ENCODE measurements at places on chromosomes 4 and X.

DNA sequence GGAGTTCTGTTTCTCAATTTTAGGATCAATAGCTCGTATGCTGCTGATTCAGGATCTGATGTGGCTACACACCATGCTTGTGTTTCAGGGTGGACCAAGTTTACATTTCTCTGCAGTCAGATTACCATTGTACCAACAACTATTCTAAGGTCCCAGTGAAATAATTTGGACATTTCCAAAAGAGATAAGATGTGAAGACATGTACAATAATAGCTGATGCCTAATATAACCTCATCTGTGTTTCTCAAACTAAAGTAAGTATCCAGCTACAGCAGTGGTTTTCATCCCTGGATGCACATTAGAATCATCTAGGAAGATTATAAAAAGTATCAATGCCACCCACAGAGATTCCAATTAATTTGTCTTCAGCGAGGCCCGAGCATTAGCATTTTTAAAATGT lies 209.7 kb downstream of the ANTXR2 start:
- no peak for DNase-seq

DNA sequence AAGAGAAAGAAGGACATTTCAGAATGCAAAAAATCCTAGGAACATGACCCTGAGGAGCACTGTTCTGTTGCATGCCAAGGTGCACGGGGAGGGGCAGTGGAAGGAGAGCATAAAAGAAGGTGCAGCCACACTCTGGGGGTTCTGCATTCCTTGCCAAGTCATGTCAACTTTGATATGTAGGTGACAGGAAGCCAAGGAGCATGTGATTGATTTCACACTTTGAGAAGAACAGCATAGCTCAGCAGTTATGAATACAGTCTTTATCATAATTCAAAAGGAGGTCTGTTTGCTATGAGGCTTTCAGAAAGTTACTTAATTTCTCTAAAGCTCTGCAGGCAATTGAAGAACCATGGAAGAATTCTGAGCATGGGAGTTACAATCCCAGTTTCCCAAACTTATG lies 50.6 kb downstream of the SCFD2 start:
- DNase-seq: no peak

DNA sequence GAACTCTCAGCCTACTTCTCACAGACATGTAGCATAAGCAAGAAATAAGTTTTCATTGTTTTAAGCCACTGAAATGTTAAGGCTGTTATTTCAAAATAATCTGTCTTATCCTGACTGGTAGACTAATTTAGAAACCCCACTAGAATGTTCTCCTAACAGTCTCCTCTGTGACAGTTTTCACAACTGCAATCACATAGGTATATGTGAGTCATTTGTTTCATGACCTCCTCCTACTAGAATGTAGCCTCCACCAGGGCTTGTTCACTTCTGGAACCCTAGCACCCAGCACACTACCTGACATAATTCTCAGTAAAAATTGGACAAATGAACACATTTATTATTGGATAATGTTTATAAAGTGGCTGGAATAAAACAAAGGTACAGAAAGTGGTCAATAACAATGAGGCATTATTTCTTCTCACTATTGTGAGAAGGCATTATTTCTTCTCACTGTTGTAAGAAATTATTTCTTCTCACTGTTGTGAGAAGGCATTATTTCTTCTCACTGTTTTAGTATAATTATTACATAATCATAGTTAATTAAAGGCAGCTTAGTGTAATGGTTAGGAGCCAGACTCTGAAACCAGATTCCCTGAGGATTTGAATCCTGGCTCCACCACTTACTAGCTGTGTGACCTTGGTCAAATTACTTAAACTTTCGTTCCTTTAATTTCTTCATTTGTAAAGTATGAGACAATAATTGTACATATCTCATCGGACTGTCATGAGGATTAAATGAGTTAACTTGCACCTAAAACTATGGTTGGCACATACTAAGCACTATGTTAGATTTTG lies 251.5 kb downstream of the RASL11B start:
- DNase-seq: no peak

DNA sequence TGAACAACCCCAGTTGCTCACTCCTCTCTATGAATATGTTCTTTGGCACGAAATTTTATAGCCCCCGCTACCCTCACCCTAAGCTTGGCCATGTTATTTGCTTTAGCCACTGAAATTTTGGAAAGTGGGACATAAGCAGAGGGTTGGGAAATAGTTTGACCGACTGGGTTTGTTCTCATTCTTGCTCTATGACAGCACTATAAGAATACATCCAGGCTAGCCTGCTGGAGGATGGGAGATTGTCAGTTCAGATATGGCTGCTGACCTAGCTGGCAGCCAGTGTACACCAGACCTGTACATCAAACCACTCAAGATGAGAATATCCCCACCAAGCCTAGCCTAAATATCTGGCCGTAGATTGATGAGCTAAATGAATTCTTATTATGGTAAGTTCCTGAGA lies 298.1 kb downstream of the PDGFC start:
- no peak for DNase-seq

DNA sequence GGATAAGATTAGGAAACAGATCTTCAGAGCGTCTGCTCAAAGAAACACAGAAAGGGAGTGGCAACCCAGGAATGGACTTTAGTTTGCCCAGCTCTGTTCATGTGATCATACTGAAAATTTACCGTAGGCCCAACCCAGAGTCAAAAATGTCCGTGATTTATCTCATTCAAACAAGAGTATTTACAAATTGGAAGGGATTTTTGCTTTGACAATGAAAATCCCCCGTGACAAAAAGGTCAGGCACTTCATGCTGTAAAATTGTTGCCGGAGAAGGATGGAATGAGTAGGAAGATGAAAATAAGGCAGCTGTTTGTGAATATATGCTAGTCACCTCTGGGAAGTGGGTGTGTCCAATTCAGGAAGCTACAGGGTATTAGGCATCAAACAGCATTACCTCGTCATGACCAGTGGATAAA lies 1.2 kb downstream of the SULT1B1 start:
- no peak for DNase-seq

GRCh38 chrX:2501559-2502102 lies 855 bp upstream of the DHRSX start:
- DNase-seq: no peak

GRCh38 chr4:106494066-106494465 lies 125.5 kb upstream of the GIMD1 start:
- DNase-seq: no peak

GRCh38 chr4:62448911-62449310 lies 1248.8 kb downstream of the ADGRL3 start:
- no peak for DNase-seq

GRCh38 chr4:52135171-52135570 lies 84.1 kb downstream of the SPATA18 start:
- no peak for DNase-seq

GRCh38 chr4:121740796-121741409 lies 24.1 kb downstream of the SMIM43 start:
- DNase-seq: no peak

DNA sequence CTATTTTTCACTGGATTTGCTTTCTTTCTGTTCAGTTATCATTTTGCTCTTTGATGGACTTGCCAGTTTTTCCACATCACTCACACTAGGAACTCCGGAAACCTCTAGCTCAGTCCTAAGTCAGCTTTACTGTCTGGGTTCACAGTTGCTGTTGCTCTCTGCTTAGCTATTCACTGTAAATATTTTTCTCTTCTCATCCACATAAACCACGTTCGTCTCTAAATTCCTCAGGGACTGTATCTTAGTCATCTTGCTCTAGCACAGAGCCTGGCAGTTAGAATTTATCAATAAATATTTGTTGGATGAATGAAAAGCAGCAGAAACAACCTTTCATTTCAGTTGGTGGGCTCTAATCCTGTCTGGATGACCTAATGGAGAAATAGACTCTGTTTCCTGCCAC lies 119.4 kb upstream of the DMD start:
- DNase-seq: no peak

DNA sequence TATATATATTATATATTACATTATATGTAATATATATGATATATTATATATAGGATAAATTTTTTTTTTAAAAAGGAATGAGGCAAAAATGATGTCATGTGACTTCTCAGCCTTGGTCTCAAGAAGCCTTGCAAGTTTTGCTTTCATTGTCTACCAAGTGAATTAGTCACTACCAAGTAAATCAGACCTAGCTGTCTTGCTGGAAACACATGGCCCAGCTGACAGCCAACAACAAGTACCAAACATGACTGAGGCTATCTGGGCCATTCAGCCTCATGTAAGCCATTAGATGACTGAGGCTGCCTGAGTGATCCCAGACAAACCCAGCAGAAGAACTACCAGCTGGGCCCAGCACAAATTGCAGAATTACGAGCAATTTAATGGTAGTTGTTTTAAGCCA lies 44.9 kb downstream of the HAND2 start:
- no peak for DNase-seq

DNA sequence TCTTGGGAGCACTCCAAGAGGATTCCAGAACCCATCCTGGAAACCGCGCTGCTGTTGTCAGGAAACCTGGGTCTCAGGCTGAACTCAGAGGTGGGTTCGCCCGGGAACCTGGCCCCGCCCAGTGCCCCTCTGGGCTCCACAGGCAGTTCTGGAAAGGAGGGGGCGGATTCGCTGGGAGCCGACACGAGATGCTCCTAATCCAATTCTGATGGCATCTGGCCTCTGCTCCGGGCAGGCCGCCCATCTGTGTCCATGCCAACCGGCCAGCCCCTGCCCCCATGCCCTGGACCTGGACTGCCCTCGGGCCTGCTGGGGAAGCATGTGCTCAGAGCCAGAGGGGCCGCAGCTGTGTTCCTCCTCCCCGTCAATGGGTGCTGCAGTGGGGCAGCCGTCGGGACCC lies 21.0 kb downstream of the ATP2B3 start:
- no peak for DNase-seq

DNA sequence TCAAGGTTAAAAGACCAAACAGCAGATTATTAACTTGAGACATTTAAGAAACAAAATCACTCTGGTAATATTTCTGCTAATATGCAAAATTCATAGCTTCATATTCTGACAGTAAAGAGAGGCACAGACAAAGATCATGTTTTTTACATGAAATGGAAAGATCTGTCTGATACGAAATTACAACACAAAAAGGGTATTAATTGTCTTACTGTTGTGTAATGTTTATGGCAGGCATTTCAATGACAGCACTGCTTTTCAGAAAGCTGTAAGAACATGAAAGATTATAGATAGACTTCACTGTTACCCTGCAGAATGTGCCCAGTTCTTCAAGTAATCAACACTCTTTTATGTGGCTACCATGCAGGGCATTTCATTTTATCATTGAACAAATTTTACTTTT lies 15.4 kb downstream of the DCHS2 start:
- DNase-seq: no peak

DNA sequence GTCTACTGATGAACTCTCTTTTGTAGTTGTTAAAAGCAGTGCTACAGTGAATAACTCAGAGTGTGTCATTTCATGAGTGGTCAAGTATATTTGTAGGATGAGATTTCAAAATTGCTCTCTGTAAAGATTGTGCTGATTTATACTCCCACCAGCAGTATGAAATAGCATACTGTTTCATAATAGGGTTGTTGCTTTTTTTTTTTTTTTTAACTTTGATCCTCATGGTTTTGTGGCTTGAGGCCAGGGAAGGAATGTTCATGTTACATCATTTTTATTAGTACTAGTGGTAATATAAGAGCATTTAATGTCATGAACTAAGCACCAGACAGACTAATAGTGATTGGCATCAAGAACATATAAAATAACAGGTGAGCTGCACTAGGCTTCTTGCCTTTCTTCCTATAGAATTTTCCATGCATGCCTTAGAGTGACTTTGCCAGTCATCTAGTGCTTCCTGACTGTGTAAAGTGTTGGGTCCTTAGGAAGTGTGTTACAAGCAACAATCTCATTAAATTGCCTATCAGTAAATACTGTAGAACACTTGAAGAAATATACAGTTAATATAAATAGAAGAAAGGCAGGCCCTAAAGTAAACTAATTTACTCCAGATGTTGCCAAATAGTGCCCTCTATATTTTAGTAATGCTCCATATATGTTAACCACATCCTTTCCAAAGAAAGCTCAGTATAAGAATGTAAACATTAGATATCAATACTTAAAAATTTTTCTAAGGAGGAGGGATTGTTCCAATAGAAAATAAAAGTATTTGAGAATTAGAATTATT lies 38.6 kb upstream of the MSMO1 start:
- DNase-seq: no peak

DNA sequence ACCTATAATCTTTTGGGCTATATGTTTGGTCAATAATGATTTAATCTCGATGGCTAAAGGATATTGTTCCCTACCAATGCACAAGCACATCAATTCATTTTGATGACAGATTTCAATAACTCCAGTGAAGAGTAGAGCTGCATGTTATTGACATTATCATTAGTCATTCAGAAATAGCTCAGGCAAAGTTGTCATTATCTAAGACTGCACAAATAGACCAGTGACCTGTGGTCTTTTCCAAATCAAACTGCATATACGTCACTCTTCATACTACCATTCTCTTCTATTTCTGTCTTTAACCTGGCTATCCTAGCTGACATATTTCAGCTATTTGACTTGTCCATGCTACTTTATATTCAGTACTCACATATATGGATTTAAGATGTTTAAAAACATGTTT lies 1050.8 kb downstream of the C4orf33 start:
- no peak for DNase-seq

GRCh38 chr4:108172231-108172752 lies 3.6 kb upstream of the LEF1 start:
- no peak for DNase-seq

DNA sequence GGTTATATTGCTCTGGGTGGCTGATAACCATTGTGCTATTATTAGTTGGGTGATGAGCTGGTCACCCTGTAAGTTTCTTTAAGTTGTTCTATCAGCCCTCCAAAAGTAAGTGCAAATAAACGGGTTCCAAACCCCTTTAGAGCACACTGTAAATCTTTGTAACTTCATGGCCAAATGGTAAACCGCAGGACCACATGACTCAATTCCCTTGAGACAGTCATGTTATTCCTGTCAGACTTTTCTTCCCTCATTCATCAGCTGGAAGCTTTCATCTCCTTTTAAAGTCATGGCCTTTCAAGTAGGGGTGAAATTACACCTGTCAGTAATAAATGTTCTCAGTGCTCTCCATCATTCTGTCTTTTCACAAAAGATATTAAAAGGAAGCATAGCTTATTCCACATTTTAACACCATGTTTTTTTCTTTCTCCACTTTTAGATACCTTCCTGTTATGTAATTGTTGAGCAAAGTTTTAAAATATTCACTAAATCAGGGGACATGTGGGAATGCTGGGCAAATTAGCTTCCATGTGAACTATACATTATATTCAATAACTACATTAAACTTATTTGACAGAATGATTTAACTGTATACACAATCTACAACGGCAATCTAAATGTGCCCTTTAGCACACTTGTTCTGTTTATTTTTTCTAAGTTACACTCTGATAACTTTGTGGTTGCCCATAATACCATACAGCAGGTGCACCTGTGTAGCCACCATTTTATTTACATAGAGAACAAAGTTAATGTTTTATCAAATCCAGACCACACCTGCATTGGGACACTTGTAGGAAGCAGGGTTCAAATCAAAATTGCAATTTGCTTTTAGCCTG lies 275.5 kb downstream of the CFAP299 start:
- no peak for DNase-seq

DNA sequence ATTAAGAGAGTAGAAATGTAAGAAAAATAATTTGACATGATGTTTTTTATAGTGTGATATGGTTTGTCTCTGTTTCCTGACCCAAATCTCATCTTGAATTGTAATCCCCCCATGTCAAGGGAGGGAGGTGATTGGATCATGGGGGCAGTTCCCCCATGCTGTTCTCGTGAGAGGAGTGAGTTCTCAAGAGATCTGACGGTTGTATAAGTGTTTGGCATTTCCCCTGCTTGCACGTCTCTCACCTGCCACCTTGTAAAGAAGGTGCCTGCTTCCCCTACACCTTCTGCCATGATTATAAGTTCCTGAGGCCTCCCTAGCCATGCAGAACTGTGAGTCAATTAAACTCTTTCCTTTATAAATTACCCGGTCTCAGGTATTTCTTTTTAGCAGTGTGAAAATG lies 34.8 kb upstream of the EXOC1L start:
- DNase-seq: no peak

Data from amniotic stem cell (primary cell).